ENCODE measurements at places on chromosomes 2 and 18.

DNA sequence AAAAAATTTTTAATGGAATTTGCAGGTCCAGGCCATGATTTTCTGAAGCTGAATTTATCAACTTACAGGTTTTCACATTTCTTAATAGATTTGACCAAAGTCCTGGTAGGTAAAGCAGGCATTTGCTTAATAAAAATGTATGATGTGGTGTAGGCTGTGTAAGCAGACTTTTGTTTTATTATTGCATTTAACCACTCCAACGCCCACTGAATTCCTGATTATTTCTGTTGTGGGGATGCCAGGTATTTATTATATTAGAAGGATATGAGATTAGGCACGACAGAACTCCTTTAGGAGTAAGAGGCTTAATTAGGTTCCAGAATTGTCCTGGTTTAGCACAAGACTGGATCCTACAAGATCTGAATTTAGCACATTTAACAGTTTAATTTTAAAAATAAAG, 111.1 kb downstream of the ADCYAP1 start:
- DNase-seq, result no peak

DNA sequence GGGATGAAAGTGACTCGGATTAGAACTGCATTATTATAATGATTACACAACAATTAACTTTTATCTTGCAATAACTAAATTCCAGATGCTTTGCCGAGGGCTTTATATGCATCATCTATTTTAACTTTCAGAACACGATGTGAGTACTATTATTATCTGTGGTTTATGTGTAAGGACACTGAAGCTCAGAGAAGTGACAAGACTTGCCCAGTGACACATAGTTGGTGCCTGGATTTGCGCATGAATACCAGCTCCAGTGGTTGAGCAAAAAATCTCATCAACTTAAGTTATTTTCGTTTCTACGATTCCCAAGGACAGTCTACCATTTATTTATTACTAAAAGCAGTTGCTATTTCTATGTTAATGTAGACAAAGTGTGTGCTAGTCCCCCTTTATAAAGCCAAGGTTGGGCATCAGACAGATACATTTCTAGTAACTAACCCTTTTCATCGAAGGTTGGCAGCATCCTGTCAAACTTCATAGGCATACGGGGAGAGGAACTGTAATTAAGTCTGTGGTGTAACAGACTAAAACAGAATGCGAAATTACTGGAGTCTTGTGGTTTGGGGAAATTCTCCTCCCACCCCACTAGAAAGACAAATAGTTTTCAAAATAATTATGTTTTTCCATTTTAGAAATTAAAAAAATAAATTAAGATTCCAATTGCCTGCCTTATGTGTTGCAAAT, 73.2 kb upstream of the BOD1L2 start:
- no peak for DNase-seq

DNA sequence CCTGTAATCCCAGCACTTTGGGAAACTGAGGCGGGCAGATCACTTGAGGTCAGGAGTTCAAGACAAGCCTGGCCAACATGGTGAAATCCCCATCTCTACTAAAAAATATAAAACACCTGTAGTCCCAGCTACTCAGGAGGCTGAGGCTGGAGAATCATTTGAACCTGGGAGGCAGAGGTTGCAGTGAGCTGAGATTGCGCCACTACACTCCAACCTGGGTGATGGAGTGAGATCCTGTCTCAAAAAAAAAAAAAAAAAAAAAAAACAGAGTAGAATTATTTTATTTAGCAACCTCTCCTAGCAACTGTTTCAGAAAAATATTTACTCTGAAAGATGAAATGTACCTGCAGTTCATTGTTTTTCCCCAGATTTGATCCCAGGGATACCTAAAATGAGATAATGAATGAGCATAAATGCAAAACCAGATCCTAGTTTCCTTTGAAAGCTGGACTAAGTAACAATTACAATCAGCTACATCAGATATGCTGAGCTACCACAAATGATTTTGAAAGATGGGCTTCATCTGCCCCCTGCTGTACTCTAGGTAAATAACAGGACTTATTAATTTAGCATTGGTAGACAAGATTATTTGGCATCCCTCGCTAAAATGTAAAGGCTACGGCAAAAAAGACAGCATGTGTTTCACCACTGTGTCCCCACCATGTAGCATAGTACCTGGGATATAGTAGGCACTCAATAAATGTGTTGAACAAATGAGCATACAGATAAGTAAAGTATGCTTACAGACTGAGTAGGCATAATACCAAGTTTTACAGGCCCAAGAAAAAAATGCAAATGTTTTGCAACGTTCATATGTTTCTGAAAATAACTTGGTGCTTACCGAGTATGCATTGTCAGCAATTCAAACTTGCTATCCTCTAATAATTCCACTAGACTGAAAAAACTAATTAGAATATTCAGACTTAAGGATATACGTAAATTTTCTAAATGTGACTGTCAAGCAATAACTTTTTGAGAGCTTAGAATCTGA, 102.5 kb downstream of the ATL2 start:
- DNase-seq, result no peak

DNA sequence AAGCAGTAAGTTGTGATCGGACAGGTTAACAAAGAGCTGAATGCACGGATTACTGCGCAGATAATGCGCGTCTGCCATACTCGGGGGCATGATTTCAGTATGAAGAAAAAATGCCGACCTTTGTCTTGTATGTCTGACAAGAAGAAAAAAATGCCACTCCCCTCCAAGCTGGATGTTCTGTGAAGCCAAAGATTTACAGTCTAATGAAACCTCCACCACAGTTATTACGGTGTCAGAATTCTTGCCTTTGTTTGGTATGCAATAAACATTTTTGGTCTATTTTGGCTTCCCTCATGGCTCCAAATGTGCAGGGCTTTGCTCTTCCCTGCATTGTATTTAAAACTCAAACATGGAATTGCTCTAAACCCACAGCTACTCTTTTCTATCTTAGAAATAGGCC, 72.2 kb upstream of the THUMPD2 start:
- DNase-seq, result no peak

DNA sequence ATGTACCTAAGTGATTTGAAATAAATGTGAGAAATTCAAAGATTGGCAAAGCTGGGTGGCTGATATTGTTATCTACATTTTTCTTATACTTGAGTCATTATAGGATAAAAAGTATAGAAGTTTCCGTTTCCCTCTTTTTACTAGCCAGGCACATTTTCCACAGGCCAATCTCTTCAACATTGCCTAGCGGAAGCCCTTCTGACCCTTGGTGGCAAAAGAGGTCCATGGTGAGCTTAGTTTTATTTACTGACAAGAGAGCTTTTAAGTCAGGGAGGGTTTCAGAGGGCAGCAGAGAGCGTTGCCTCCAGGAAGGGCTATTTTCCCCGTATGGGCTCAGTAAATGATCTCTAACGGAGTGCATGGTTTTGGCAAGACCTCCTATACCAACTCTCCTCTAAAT, 15.1 kb upstream of the RHOB start:
- DNase-seq, result no peak

DNA sequence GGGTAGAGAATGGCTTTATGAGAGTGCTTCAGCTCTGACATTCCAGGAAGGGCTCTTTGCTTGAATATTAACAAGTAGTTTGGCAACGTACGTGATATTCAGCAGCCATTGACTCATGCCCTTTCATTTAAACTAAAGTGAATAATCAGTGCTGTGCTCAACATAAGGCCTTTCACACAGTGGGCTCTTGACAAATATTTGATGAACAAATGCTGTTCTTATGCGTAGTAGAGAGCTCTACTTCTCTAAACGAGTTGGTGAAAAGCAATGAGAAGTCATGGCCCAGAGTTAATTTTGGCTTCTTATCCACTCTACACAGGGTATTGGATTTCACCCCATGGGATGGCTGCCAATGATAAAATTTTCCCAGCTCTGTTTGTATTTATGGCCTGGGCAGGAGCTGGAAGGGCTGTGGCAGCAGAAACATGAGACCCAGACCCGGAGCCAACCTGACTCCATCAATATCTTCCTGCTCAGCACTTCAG, 338.9 kb downstream of the CCDC85A start:
- DNase-seq, result no peak

- DNase-seq, result no peak
Measured at GRCh38 chr18:29188760-29189159, 1011.8 kb upstream of the CDH2 start.

DNA sequence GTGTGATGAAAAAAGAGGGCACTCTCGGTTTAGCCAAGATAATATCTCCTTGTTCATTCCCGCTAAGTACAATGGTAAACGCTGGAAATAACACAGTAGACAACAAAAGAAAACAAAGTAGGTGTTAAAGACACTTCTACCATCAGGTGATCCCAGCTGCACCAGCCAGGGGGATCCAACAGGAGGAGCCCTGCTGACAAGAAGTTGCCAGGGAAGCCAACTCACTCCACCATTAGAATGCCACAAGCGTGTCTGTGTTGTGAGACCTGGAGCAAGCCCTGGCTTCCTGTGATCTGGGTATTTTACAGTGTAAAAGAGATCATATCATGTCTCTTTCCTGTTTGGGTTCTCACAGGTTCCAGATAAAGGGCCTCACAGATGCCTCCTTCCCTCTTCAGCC, 117.0 kb downstream of the GRB14 start:
- DNase-seq, result no peak

- DNase-seq, result no peak
Measured at GRCh38 chr2:204645018-204645773, 99.9 kb downstream of the PARD3B start.

DNA sequence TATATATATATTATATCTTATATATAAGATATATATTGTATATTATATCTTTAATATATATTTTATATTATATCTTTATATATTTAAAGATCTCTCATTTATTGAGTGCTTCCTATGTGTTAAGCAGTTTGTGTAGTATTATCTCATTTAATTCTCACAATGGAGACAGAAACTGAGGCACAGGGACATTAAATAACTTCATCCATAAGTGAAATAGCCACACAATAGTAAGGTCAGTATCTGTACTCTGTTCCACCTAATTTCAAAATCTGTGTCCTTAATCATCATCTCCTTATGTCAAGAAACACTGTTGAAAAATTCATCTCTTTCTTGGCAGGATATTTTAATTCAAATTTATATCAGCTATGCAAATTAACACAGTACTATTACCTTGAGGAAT, 52.8 kb upstream of the CD302 start:
- DNase-seq, result no peak
